ENCODE measurements at places on chromosomes 2 and 18.
A peak's percentile ranks its signal among the peaks of the same experiment; 100 is the strongest.

DNA sequence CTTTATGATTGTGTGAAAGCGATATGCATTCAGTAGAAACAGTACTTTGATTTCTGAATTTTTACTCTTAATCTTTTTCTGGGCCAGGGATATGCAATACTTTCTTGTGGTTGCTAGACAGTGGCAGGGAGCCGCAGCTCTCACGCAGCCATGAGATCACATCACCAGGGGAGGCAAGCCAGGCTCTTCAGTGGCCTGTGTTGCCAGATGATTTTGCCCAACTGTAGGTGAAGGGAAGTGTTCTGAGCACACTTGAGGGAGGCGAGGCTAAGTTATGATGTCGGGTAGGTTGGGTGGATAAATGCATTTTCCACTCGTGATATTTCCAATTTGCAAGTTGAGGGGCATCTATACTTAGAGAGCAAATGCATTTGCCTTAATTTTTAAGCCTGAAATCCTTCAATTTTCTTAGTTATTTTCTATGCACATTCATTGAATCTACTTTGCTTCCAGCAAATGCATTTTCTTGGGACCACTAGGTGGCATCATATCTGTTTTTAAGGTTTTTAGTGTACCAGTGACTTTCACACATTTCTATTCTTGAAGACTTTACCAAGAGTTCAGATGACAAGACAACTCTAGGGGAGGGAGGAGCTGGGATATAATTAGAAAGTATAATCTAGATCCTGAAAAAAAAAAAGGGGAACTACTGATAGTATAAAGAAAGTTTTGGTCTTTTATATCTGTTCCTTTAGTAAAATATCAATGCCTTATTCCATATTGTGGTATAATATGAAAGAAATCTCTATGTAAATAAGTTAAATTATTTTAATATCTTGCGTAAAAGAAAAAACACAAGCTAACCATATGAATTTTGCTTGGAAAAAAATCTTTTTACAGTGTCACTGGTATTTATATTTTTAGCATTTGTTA lies 643.3 kb downstream of the SOCS6 start:
- DNase-seq = peak; percentile 9

GRCh38 chr2:15241201-15241600 lies 319.9 kb downstream of the NBAS start:
- no peak for DNase-seq

GRCh38 chr2:178756343-178756742 lies 50.9 kb downstream of the TTN start:
- no peak for DNase-seq

- DNase-seq = no peak
Measured at GRCh38 chr2:37829616-37830395, 95.3 kb upstream of the RMDN2 start.

DNA sequence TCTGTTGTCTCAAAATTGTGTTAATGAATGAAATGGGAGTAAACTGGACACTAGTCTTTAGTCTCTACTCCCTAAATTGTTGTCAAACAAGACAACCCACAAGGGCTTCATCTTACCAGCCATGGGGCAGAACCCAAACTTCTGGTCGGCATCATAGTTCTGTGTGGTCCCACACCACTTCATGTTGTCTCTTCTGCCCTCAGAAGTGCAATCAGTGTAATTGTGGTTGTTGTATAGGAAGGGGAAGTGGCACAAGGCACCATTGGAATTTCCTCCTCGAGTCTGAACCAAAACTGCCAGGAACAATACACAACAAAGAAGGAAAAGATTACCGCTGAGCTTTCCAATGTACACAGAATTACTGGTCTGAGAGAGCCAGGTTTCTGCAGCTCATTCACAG lies 12.6 kb downstream of the FN1 start:
- no peak for DNase-seq

Measured in GM13977 (cell line).